Stimulated activated naive CD8-positive, alpha-beta T cell treated with anti-CD3 and anti-CD28 coated beads, Interleukin-15, amount 100 ng/mL, for 72 hours (primary cell): ENCODE measurements at places on chromosomes 1 and 21.
A peak's percentile ranks its signal among the peaks of the same experiment; 100 is the strongest.

- DNase-seq: no peak
Measured at GRCh38 chr1:225427235-225428067, at the start of gene LBR. LBR (minus strand) TSS chr1:225428038; CDS start chr1:225424075, 3,963 bp downstream.

DNA sequence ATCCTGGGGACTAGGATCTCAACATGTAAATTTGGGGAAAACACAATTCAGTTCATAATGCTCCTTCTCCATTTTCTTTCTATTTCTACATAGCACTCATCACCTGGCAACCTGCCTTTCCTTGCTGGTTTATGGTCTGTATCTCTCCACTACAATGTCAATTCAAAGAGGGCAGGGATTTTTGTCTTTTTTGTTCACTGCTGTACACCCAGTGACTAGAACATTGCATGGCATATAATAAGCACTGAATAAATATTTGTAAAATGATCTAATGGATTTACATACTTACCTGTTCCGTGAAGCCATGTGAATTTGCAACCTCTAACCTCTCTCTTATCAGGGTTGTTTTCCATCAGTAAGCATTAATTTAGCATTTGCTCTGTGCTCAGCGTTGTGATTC, 27.4 kb upstream of the TBX15 start:
- no peak for DNase-seq

DNA sequence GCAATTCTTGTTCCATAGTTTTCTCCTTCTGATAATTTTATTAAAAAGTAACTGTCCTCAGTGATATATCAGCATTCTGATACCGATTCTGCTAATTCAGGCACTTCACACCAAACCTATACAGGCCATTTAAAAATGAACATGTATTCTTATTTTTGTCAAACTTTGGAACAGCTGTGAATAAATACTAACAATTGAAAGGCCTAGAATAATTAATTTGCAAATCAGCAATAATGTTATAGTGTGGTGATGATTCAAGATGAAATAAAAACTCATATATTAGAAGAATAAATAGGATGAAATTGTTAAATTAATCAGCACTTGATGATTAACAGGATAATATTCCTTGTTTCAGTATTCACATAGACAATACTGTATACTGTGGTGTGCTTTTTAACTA, 9.9 kb downstream of the CDKN2C start:
- no peak for DNase-seq

DNA sequence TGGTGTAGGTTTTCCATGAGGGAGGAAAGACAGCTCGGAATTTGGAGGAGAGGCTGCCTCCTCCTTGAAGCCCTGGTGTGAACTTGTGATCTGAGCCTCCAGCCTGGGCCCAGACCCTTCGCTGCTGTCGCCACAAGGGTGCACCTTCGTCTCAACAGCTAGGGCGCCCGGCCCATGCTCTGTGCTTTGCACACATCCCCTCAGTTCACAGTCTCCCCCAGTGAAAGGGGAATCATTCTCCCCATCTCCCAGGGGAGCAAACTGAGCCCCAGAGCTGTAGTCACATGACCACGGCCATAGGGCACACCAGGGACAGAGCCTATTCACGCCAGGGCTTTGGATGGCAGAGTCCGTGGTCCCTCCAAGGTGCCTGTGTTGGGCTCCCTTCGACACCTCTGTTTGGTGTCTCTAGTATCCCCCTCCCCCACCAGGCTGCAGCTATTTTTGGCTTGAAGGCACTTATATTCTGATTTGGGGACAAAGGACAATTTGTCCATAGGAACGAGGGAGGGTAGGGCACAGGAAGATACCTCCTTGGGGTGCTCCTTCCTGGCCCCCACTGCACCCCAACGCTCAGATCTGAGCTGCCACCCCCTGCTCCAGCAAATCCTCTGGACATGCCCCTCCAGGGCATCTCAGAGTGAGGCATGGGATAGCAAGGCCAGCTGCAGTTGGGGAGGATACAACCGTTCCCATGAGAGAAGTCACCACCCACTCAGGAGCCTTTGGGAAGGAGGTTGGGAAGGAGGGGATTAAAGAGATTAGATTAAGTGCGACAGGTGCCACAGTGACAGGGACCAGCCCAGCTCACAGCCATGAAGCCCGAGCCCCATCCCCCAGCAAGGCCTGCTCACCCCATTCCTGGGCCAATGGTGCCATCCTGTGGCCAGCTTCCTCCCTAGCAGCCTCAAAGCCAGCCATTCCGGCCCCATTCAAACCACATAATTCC, 15.7 kb downstream of the MATN1 start:
- DNase-seq: peak; percentile 55

DNA sequence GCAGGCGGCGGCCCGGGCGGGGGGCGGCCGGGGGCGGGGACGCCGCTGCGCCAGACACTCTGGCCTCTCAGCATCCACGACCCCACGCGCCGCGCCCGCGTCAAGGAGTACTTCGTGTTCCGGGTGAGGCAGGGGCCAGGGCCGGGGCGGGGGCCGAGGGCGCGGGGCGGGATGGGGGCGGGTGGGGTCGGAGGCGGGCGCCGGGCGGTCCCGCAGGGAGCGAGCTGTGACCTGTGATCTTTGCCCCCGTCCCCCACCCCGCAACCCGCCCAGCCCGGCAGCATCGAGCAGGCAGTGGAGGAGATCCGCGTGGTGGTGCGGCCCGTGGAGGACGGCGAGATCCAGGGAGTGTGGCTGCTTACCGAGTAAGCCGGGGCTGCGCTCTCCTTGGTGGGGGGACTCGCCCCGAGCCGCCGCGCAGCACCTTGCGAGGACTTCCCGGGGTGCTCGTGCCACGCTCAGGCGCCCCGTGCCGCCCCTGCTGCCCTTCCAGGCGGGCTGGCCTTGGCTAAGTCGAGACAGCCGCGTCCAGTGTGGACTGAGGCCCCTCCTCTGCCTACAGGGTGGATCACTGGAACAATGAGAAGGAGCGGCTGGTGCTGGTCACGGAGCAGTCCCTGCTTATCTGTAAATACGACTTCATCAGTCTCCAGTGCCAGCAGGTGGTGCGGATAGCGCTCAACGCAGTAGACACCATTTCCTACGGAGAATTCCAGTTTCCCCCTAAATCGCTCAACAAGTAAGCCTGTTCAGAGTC, 514 bp downstream of the TPRG1L start:
- peak; percentile 37 for DNase-seq

DNA sequence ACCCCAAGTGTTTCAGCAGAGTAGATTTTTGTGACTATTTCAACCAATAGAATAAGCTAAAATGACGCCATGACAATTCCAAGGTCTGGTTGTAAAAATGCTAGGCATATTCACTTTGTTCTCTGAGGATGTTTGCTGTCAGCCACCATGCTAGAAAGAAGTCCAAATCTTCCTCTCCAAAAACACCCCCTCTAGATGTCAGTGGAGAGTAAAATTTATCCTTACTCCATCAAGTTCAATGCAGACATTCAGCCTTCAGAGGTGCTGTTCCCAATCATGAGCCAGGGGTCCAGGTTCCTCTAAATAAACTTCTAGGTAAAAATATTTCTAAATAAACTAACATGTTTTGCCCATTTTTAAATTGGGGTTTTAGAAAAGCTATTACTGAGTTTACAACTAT, 395.4 kb upstream of the ADAMTS5 start:
- DNase-seq: no peak

GRCh38 chr1:231357187-231357772, 19.2 kb downstream of the SPRTN start:
- no peak for DNase-seq

DNA sequence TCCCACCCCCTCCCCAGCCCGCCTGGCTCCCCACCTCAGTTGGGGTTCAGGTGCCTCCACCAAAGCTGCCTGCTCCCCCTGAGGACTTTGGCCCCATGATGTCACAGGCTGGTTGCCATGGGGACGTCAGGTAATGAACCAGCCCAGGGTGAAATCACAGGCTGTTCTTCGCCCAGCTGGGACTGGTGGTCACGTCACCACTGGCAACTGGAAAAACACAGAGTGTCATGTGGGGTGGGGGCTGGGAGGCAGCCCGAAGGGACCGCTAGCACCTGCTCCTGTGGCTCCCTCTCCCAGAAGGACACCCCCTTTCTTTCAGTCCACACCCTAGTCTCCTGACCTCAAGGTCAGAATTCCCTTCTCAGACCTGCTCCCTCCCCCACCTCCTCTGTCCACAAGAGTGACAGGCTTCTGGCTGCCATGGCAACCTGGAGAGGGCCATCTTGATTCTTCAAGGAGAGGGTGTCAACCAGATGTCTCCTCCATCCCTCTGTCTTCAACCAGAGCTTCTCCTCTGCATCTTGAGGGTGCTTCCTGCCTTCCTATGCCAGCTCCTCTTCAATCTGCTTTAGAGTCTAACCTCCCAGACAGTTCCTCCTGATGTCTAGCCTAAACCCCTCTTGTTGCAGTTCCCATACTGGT, 6.2 kb downstream of the FAM131C start:
- no peak for DNase-seq

DNA sequence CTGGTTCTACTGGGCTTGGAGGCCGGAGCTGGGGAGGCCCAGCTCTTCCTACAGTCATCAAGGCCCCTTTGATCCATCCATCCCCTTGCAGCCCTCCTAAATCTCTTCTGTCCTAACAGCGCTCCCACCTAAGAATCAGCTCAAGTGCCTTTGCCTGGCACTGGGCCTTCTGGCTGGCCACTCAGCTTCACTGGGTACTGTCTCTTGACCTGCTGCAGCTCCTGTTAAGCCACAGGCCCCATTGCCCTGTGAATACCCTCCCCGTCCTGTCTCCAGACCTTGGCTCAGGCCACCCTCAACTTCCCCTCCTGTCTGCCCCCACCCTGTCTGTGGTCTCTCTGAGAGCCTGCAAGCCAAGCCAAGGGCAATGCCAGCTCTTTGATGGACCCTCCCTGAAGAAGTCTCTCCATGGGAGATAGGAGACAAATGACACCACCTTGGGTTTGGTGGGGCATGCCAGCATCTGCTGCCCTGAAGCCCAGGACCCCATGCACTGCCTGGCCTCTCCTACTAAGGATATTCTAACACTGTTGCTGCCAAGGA, 27.3 kb downstream of the FAM151A start:
- DNase-seq: no peak

DNA sequence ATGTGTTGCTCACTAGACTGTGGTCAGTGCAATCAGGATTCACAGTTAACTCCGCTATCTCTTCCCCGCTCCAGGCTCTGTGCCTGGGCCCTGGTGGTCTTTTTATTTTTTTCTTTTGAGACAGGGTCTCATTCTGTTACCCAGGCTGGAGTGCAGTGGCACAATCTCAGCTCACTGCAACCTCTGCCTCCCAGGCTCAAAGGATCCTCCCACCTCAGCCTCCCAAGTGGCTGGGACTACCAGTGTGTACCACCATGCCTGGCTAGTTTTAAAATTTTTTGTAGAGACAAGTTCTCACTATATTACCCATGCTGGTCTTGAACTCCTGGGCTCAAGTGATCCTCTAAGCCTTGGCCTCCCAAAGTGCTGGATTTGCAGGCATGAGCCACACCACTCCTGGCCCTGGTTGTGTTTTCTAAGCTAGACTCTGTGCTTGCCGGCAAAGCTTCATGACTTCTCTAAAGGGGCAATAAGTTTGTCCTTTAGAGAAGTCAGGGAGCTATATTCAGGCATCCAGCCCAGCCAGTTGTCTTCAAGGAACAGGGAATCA, 1.4 kb downstream of the RCSD1 start:
- no peak for DNase-seq

DNA sequence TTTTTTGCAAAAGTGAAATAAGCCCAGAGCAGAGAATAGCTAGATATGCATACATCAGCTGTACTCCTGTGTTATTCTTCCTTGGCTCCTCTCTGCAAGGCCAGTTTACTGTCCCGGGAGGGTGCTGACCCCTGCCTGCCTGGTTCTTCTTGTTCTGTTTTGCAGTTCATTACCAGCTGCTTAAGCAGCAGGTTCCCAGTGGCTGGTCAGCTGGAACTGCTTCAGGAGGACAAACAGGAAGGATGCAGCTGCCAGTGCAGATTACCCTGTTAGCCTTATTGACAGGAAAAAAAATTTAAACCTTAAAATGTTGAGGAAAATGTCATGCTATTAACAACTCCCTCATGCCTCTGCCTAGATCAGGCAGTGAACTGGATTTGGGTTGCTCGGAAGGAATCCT, 16.0 kb upstream of the LRIG2 start:
- no peak for DNase-seq

DNA sequence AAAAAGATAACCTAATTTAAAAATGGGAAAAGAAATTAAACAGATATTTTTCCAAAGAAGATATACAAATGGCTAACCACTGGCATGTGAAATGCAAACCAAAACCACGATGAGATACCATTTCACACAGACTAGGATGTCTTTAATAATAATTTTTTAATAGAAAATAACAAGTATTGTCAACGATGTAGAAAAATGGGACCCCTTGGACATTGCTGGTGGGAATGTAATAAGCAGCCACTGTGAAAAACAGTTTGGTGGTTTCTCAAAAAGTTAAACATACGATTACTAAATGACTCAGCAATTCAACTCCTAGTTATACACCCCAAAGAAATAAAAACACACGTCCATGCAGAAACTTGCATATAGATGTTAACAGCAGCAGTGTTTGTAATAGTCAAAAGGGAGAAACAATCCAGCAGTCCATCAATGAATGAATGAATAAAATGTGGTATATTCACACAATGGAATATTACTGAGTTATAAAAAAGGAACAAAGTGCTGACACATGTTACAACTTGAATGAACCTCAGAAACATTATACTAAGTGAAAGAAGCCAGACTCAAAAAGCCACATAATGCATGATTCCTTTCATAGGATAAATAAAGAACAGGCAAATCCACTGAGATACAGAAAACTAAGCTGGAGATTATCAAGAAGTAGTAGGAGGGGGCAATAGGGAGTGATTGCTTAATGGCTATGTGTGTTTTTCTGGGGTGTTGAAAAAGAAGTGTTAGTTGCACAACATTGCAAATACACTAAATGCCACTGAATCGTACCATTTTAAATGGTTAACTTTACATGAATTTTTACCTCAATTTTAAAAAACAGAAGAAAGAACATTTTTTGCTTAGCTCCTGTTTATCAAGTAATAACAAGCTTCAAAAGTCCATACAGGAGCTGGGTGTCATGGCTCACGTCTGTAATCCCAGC, 4.1 kb downstream of the PPT1 start:
- no peak for DNase-seq

- DNase-seq: no peak
Measured at GRCh38 chr1:48687282-48688045, 89.2 kb downstream of the BEND5 start.
